ENCODE measurements at places on chromosomes 12 and 14.
A peak's percentile ranks its signal among the peaks of the same experiment; 100 is the strongest.

DNA sequence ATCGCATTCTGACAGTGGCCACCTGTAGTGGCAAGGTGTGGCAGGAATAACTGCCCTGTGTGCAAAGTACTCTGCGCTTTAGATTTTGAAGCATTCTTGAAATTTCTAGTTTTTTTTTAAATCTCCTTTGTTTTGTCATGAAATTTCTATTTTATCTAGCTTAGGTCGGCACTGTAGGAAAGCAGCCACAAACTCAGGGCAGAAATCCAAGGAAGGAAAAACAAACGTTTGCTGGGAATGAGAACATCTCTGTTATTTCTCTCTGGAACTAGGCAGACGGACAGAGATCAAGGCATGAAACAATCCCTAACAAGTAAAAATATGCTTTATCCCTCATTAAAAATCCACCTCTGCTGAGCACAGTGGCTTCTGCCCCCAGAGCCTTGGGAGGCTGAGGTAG lies 1.3 kb upstream of the NR2C1 start:
- DNase-seq: no peak

GRCh38 chr12:14841761-14842160 lies 1.6 kb downstream of the ART4 start:
- no peak for DNase-seq

DNA sequence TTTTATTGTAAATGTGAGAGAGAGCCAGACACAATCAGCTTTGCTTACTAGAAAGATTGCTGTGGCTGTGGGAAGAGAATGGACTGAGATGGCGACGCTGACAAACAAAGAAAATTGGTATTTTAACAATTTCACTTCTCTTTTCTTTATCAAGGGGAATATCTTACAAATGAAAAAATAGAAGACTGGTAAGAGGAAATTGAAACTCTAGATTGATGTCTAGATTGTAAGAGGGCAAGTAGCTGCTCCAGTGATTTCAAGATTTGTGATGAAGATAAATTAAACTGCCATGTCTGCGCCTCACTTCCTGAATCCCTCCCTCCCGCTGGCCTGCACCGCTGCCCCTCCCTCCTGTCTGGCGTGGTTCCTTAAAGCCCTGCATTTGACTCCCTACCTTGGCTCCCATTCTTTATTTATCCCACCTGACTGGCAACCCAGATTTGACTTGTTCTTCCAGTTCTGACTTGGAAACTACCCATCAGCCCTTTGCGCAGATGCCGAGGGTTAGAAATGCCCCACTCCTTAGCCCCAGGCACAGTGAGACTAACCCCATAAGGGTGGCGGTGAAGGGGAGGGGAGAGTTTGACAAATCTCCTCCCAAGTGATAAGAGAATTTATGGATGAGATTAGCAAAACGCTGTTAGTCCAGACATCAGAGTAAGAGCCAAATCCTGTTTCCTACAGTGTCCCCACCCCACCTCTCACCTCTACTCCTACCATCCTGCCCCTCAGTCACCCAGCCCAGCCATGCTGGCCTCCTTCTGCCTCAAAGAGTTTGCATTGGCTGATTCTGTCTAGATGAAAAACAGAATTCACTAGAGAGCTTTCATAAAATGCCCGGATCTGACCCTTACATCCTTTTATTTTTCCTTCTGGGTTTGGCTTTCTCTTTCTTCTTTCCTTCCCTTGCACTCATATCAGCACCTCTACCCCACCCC lies 125.3 kb upstream of the ATF7IP start:
- peak; percentile 45 for DNase-seq

GRCh38 chr12:42582050-42582449 lies 7.5 kb downstream of the PRICKLE1 start:
- no peak for DNase-seq

DNA sequence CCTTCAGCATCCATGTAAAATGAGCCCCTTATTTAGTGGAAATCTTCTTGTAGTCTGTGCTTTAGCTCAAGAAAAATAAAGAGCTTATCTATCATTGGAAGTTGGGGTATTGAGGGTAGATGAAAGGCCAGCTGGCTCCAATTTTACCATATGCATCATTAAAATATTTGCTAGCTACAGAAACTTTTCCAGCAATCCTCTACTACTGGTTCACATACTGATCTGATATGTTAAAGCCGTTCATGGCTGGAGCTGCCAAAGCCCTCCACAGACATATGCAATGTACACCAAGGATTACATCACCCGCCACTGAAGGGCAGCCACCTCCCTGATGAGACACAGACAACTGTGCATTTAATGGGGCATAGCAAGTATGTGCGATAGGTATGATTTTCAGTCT lies 1205.3 kb downstream of the GALC start:
- no peak for DNase-seq

DNA sequence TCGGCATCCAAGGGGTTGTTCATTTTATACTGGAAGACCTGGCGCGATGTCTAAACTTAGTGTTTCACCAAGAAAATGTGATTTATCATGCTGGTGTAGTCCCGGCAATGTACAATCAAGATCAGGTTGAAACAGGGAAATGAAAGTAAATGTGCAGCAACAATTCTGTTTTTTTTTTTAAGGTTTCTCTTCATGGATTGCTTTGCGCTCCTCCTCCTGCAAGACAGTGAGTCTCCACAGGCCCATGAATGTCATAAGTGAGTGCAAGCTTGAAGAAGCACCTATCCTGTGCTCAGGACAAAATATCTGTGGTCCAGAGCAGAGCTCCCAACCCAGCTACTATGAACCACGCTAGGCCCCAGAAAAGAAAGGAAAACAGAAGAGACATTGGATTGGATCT lies 143.4 kb downstream of the KCNK10 start:
- DNase-seq: peak; percentile 59

DNA sequence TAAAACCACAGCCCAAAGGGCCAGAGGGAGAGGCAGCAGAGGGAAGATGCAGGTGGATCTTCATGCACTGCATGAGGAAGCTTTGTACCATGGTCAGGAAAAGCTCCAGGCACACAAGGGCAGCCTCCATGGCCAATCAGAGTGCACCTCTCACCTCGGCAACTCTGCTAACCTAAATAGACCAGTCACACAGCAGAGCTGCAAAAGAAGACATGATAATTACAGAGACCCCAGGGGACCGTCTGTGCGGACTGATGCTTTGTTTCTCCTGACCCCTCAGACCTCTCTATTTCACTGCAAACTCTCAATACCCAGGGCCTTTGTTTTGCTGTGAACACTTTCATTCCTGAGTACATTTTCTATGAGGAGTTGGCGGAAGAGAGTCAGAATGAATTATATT lies 10.7 kb upstream of the TCL1B start:
- no peak for DNase-seq

- no peak for DNase-seq
Measured at GRCh38 chr12:95763809-95764253, 26.7 kb downstream of the NTN4 start.

- DNase-seq: peak; percentile 63
Measured at GRCh38 chr12:59620326-59620725, 24.5 kb downstream of the SLC16A7 start.

GRCh38 chr12:52230364-52231281 lies 2.4 kb upstream of the KRT7 start:
- no peak for DNase-seq

DNA sequence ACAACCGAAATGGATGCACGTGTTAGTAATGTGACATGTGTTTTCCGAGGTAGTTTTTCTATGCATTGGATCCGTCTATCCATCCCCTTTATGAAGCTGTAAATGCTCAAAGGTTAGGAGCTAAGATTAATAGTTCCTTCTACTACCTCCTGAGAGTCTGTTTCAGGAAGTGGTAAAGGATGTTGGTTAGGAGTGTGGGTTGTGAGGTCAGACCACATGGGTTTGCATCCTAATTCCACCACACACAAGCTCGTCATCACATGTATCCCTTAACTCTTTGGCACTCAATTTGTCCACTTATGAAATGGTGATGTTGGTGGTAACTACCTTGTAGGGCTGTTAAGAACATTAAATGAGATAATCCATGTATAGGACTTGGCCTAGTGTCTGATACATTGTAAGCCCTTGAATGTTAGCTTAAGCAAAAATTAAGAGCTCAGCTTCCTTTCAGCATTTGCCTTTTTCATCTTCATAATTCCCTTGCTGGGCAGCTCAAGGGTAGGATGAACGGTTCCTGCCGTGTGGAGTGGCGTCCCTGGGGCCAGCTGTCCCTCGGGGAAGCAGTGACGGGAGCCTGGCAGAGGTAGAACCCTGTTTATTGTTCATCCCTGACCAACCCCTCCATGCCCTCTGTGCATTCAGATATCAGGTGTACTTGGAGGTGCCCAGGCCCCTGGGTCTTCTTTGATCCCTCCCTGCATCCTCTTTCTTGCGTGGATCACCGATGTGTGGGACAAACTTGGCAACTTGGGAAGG lies 52.3 kb downstream of the TSPAN9 start:
- DNase-seq: peak; percentile 70

DNA sequence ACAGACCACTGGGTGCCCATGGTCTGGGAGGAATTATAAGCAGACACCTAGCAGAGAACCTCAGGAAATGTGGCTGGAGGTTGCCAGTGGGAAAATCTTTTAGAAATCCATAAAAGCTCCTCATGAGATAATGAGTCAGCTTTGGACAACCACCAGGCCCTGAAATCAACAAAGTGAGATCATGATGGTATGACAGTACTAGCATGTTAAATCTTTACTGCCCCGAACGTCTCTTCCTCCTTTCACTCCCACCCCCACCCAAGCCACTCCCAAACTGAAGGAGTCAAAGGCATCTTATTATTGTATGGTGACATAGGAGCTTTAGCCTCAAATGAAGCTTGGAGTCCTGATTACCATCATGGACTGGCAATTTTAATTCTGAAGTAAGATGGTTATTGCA lies 240.0 kb downstream of the DIO2 start:
- DNase-seq: no peak

GRCh38 chr12:128857133-128857763 lies 4.0 kb downstream of the GLT1D1 start:
- DNase-seq: peak; percentile 65

DNA sequence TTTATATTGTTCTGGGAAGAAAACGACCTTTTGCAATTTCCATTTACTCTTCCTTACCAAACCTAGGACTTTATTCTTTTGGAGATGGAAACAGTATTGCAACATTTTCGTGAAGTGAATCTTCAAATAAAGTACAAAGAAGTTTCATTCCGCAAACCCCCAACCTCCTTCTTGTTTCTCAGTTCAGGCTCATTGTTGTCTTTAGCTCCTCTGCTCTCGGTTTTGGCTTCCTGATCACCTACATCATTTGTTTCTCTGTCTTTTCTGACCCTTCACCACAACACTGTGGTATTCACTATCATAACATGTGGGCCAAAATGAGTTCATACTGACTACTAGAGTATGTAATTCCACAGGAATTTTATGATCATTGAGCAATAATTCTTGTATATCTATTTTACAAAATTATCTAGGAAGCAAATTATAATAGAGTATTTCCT lies 266.8 kb downstream of the ADAMTS20 start:
- no peak for DNase-seq

GRCh38 chr12:128771681-128772080 lies 52.1 kb downstream of the SLC15A4 start:
- DNase-seq: peak; percentile 73

DNA sequence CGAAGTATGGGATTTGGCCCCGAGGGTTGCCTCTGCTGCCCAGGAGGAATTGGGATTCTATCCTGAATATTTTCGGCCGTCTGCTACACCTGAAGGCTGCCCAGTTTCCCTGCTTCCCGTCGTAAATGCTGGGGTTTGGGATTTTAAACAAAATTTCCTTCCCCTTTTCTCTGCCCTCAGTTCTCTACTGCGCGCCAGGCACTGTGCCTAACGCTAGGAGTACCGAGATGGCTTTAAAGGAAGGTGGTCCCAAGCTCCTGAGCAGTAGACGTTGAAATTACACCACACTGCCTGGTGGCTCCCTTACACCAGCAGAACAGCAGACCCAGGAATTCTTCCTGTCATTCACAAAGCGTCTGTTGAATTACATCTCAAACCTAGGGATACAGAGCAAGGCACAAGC lies 566 bp upstream of the PRDM4 start:
- no peak for DNase-seq

DNA sequence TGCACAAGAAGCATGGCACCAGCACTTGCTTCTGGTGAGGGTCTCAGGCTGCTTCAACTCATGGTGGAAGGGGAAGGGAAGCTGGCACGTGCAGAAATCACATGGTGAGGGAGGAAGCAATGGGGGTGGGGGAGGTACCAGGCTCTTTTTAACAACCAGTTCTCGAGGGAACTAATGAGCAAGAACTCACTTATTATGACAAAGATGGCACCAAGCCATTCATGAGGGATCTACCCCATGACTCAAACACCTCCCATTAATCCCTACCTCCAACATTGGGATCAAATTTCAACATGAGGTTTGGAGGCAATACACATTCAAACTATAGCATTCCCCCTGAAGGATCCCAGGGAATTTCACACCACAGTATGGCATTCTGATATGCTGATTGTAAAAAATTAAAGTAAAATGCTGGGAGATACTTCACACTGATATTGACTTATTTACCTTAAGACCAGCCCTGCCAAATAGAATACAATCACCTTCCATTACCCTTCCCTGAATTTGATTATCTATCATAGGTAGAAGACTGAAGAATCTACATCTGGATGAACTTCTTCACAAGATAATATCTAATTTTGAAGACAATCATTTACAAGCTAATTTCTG lies 201.7 kb upstream of the PLXNC1 start:
- no peak for DNase-seq

GRCh38 chr12:122963941-122964265 lies 2.4 kb downstream of the ABCB9 start:
- peak; percentile 65 for DNase-seq

- DNase-seq: peak; percentile 2
Measured at GRCh38 chr14:61841145-61841544, 78.9 kb downstream of the SNAPC1 start.

- peak; percentile 62 for DNase-seq
Measured at GRCh38 chr12:9707864-9708808, 24.8 kb downstream of the CLECL1 start.
